ENCODE measurements at places on chromosomes 1 and 21.

DNA sequence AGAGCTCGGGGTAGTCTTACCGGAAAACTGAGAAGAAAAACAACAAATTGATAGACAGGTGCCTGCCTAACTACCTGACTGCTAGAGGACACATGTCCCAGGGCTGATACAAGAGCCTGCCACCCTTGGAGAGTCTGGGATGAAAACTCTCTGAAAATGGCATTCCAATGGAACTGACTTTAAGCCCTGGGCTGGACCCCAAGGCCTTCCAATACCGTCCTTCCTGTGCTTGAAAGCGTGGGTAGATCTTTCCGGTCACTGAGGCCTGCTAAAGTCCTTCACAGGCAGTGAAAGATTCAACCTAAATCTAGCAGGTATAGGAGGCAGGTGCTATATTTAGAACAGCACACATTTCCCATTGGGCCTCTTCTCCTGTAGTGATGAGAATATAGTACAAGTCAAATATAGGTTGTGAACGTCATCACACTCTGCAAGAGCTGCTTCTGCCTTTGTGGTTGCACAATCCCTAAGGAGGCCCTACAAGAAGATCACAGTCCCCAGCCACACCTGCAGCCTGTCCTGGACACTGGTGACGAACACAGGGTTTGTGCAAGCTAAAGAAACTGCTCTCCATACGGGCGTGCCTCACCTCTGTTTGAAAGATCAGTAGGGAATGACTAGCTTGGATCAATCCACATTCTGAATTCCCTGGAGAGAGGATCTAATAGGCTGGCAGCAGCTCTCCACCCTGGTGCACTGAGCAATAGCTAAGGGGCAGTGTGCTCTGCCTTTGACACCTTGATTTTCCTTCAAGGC lies 876 bp upstream of the CHML start:
- peak overlapping the region; percentile 57 for H3K4me3 ChIP-seq
- H3K27ac ChIP-seq = no peak overlapping the region

DNA sequence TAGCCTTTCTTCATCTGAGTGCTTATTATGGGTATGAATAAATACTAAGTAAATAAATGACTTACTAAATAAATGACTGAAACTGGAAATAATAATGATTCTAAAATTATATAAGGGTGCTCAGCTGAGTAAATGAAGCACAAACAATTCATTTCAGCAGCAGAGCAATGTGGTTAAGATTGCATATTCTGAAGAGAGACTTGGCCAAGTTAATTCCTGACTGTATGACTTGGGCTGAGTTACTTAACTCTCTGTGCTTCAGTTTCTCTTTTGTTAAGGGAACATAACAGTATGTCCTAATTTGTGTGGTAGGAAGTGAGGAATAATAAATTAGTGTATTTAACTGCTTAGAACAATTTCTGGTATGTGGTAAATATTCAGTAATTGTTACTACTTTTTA lies 19.1 kb downstream of the AGL start:
- DNase-seq = no peak
- no peak overlapping the region for H3K27ac ChIP-seq
- H3K27me3 ChIP-seq = no peaks in the 10 kb centered on the region
- no peaks in the 10 kb centered on the region for H3K36me3 ChIP-seq
- no peaks in the 10 kb centered on the region for H3K4me1 ChIP-seq

- H3K36me3 ChIP-seq = no peaks in the 10 kb centered on the region
- no peak overlapping the region for H3K4me3 ChIP-seq
- H3K4me1 ChIP-seq = no peaks in the 10 kb centered on the region
- no peak for DNase-seq
Observed at GRCh38 chr1:226429858-226430715, 22.2 kb upstream of the PARP1 start.

DNA sequence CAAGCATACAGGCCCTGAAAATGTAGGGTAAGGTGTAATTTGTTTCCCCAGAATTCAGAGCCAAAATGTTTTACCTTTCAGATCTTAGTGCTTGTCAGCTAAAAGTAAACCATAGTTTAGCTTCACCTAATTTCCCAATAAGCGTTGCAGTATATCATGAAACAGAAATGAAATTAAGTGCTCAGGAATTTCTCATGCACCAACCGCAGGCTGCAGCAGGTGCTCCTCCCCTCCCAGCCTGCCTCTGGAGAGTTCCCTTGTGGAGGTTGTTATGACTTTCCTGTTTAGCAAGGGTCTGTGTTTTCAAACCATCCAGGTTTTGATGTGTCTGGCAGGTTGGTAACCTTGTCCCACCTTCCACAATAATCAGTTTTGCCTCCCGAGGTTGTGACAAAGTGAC lies 118.5 kb downstream of the HLX start:
- H3K27me3 ChIP-seq = no peaks in the 10 kb centered on the region
- peaks cover 4% of the 10 kb centered on the region for H3K36me3 ChIP-seq
- 0 out of 2 replicates have a peak, but pooled peaks cover 2% of the 10 kb centered on the region for H3K4me1 ChIP-seq
- no peak for DNase-seq
- H3K27ac ChIP-seq = no peak overlapping the region

- no peak overlapping the region for H3K27ac ChIP-seq
- no peak for DNase-seq
- no peaks in the 10 kb centered on the region for H3K4me1 ChIP-seq
- H3K36me3 ChIP-seq = no peaks in the 10 kb centered on the region
- H3K27me3 ChIP-seq = no peaks in the 10 kb centered on the region
Observed at GRCh38 chr1:93608187-93609109, 73.2 kb downstream of the BCAR3 start.

- H3K27me3 ChIP-seq = no peaks in the 10 kb centered on the region
- no peak overlapping the region for H3K27ac ChIP-seq
- no peak overlapping the region for H3K4me3 ChIP-seq
- peaks cover 3% of the 10 kb centered on the region for H3K36me3 ChIP-seq
- no peaks in the 10 kb centered on the region for H3K4me1 ChIP-seq
Observed at GRCh38 chr21:34996304-34997101, 52.6 kb downstream of the RUNX1 start.

- H3K4me3 ChIP-seq = no peak overlapping the region
- H3K4me1 ChIP-seq = peaks cover 6% of the 10 kb centered on the region
- no peak overlapping the region for H3K27ac ChIP-seq
- DNase-seq = no peak
- H3K27me3 ChIP-seq = no peaks in the 10 kb centered on the region
Observed at GRCh38 chr1:223513309-223513708, 120.1 kb downstream of the CCDC185 start.

GRCh38 chr1:205014783-205015182 lies 28.2 kb upstream of the CNTN2 start:
- no peak overlapping the region for H3K4me3 ChIP-seq
- H3K27me3 ChIP-seq = no peaks in the 10 kb centered on the region
- H3K4me1 ChIP-seq = peaks cover 3% of the 10 kb centered on the region

DNA sequence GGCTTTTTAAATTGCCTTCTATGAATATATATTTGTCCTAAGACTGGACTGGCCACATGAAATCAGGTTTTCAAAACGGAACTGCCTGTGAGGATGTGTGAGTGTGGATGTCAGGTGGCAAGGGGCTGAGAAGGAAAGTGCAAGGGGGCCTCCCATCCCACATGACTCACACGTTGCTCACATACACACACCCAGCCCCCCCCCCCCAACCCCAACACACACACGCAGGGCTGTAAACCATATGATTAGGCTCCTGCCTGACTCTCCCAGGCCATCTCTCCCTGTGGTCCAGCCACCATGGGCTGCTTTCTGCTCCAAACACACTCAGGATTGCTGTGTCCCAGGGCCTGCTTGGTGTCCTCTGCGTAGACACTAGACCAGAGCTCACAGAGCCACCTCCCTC lies 22.4 kb downstream of the DEGS1 start:
- H3K27me3 ChIP-seq = no peaks in the 10 kb centered on the region
- H3K4me3 ChIP-seq = no peak overlapping the region
- no peak overlapping the region for H3K27ac ChIP-seq

GRCh38 chr1:147084273-147085096 lies 87.8 kb downstream of the PRKAB2 start:
- H3K4me1 ChIP-seq = peaks cover 3% of the 10 kb centered on the region
- H3K4me3 ChIP-seq = peak overlapping the region; percentile 96
- no peak overlapping the region for H3K27ac ChIP-seq
- peaks cover 30% of the 10 kb centered on the region for H3K27me3 ChIP-seq
- DNase-seq = peak; percentile 87

- no peak overlapping the region for H3K27ac ChIP-seq
- DNase-seq = no peak
- no peak overlapping the region for H3K4me3 ChIP-seq
Observed at GRCh38 chr1:155060736-155061135, 2.8 kb upstream of the EFNA4 start.

DNA sequence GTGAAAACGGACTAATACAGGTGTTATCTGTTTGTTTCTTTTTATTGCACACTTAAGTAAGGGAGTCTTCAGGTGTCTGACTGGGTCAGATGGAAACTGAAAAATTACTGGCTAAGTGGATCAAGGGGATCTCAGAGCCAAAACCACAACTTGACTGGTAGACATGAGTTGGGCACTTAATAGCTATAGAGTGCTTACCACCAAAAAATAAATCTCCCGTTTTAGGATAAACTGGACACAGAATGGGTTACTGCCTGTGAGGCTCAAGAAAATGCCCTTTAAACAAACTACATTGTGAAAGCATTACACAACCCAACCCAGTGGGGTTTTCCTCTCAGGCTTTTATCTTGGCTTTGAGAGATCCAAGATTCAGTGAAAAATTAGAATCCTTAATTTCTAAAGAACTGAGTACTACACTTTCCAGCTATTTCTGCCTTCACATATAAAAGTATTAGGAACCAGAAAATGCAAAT lies 134.0 kb upstream of the LYPLAL1 start:
- no peak overlapping the region for H3K27ac ChIP-seq
- H3K27me3 ChIP-seq = no peaks in the 10 kb centered on the region
- H3K4me3 ChIP-seq = no peak overlapping the region
- H3K4me1 ChIP-seq = no peaks in the 10 kb centered on the region
- no peak for DNase-seq
- peaks cover 4% of the 10 kb centered on the region for H3K36me3 ChIP-seq

- no peak overlapping the region for H3K27ac ChIP-seq
- no peaks in the 10 kb centered on the region for H3K4me1 ChIP-seq
- H3K4me3 ChIP-seq = no peak overlapping the region
- H3K36me3 ChIP-seq = no peaks in the 10 kb centered on the region
Observed at GRCh38 chr1:13505020-13505419, 8.8 kb downstream of the LRRC38 start.

- no peak for DNase-seq
- no peak overlapping the region for H3K4me3 ChIP-seq
- no peaks in the 10 kb centered on the region for H3K27me3 ChIP-seq
- peaks cover 13% of the 10 kb centered on the region for H3K4me1 ChIP-seq
- no peak overlapping the region for H3K27ac ChIP-seq
- peaks cover 5% of the 10 kb centered on the region for H3K36me3 ChIP-seq
Observed at GRCh38 chr1:151990058-151990855, 3.4 kb downstream of the S100A10 start.

DNA sequence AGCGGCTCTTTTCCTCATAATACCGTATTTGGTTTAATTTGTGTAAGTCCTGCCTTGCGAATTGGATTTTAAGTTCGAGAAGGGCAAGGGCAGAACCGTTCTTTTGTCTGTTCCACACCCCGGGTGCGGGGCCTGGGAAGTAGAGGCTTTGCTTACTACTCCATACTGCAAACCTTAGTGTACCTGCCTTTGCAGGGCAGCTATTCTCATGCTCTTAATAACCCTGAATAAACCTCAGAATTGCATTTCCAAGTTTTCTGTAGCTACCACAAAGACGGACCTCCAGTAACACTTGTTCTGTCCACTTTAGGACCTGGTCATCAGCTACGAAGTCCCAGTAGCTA lies 657 bp upstream of the HNRNPU start:
- H3K27ac ChIP-seq = peak overlapping the region; percentile 94
- no peaks in the 10 kb centered on the region for H3K4me1 ChIP-seq
- H3K36me3 ChIP-seq = peaks cover 31% of the 10 kb centered on the region
- DNase-seq = peak; percentile 43

DNA sequence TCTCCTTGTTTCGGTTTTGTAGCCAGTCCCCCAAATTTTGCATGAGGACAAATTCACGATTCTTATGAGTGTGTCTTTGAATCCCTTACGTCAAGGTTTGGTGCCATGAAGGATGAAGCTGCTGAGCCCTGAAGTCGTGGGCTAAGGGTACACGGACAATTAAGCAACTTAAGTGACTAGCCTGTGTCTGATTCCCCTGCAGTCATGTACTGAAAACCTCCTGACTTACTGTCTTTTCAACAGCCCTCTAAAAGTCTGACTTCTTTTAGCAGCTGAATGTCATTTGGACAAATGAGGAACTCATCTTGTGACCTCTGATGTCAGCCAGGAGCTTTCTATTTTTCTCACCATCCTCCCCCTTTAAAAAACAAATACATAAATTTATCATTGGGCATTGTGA lies 27.1 kb upstream of the C1orf105 start:
- no peak overlapping the region for H3K27ac ChIP-seq
- H3K4me3 ChIP-seq = no peak overlapping the region
- no peaks in the 10 kb centered on the region for H3K36me3 ChIP-seq
- DNase-seq = no peak
- no peaks in the 10 kb centered on the region for H3K27me3 ChIP-seq
- H3K4me1 ChIP-seq = peaks cover 4% of the 10 kb centered on the region

- no peak overlapping the region for H3K27ac ChIP-seq
- no peak for DNase-seq
- H3K4me1 ChIP-seq = no peaks in the 10 kb centered on the region
Observed at GRCh38 chr21:32239551-32239950, 39.3 kb downstream of the MIS18A start.

GRCh38 chr1:177045151-177045550 lies 119.4 kb downstream of the ASTN1 start:
- H3K36me3 ChIP-seq = no peaks in the 10 kb centered on the region
- DNase-seq = no peak
- no peak overlapping the region for H3K4me3 ChIP-seq
- peaks cover 8% of the 10 kb centered on the region for H3K4me1 ChIP-seq
- H3K27ac ChIP-seq = no peak overlapping the region

DNA sequence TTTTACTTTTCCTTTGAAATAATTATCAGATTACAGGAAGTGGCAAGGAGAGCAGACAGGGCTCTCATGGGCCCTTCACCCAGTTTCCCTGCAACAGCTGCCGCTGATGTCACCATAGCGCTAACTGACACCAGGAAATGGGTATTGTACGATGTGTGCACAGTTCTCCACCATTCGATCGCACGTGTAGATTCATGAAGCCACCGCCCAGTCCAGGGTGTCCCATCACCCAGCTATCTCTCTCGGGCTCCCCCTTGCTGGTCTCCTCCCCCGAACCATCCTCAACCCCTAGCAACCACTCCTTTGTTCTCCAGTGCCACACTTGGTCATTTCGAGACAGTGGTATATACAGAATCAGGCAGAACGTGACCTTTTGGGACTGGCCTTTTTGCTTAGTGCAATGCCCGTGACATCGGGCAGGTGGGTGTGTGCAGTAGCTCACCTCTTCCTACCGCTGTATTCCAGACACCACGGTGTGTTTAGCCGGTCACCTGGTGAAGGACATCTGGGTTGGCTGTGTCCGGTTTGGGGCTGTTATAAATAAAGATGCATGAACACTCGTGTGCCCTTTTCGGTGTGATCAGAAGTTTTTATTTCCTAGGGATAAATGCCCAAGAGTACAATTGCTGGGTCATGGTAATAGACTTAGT lies 118.4 kb downstream of the CRYAA start:
- DNase-seq = no peak
- no peaks in the 10 kb centered on the region for H3K36me3 ChIP-seq
- no peak overlapping the region for H3K27ac ChIP-seq
- H3K4me1 ChIP-seq = no peaks in the 10 kb centered on the region

All from H9 (cell line).